CD4-positive, alpha-beta T cell treated with Interleukin-6 at 100 ng/mL for 8 hours (primary cell): ENCODE measurements at places on chromosomes 1 and 21.

DNA sequence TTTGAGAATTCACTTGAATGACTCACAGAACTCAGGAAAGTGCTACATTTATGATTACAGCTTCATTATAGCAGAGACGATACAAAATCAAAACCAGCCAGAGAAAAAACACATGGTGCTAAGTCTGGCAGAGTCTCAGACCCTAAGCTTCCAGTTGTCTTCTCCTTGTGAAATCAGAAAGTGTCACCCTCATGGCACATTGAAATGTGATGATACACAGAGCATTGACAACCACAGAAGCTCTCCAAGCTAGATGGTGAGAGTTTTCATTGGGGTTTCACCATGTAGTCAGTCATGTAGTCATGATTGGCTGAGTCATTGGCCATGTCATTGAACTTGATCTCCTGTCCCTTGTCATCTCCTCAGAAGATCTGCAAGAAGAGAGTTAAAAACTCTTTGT is 526.6 kb downstream of the MRPL39 start:
- DNase-seq, result no peak

DNA sequence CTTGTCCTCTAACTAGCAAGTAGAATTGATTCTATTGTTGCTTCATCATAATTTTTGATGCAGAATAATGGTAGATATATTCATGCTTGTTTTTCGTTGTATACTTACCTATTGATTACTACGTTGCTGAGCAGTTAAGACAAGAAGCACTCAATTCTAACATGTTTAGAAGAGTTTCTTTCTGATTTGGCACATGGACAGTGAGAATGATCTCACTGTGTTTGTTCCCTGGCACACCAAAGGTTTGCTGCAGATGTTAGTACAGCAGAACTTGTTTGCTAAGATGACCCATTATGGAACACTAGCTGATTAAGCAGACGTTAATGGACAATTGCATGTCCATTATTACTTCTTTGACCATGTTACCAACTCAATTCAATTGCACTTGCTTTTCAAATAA is 184.7 kb upstream of the SGIP1 start:
- no peak for DNase-seq

GRCh38 chr1:57672346-57673140 is 248.7 kb upstream of the DAB1 start:
- DNase-seq, result no peak

DNA sequence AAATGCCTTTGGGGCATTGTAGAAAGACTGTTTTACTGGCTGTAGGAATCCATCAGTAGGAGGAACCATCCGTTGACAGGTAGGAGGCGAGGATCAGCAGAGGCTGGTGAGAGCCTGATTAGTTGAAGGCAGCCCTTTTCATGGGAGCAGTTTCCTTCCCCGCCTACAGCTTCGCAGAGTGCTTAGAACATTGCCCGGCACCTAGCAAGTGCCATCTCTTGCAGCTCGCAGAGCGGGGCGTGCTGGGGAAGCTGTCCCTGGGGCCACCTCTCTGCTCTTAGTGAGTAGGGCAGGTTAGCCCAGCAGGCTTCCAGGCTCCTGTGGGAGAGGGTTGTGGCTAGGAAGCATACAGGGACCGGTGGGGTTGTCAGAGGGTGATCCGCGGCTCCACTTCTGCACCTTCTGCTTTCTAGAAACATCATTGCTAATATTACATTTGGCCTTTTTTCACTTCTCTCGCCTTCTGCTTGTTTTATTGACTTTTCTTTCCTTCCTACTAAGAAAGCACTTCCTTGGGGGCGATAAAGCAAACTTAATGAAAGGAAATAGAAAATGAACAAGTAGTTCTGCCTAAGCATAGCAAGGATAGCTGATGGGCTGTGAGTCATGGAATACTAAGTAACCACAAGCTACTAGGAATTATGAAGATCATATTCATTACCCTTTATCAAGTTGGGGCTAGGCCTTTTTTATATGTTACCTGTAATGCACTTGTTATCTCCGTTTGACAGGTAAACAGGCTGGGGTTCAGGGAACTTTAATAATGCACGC is 176.7 kb downstream of the GALNT2 start:
- no peak for DNase-seq

- no peak for DNase-seq
Observed at GRCh38 chr1:207318072-207318619, 3.3 kb upstream of the CD55 start.

DNA sequence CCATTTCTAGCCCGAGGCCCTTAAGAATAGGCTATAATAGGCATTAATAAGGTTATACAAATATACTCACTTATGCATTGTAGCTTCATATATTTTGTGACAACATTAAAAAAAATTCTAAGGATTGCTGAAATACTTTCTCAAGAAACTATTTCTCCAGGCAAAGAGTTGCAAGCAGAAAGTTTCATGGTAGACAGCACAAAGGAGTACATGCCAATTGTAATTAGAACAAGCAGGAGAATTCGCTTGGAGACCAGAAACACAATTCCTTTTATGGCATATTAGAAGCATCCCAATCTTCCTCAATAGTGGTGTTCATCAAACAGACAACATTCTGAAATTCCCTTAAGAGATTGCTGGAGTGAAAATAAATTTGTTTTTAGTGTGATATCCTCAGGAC is 122.8 kb downstream of the CRB1 start:
- DNase-seq, result no peak

GRCh38 chr1:17582124-17582774 is 42.8 kb downstream of the ARHGEF10L start:
- DNase-seq, result no peak

GRCh38 chr1:61953076-61953789 is 211.0 kb downstream of the PATJ start:
- DNase-seq, result no peak

DNA sequence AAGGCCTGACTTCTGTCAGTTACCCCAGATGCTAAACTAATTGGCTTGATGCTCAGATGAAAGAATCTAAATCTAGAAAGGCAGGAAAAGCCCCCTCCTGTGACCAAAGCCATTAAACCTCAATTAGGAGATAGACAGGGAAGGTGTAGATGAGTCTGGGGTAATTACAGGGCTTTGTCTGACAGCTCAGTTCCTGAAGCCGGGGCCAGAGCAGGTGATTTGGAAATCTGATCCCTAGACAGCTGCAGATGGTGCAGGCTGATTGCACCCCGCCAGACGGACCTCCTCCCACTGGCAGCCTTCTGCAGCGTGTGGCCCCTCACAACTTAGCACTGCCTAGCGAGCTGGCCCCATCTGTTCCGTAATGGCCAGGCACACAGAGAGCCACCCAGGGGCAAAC is 395.1 kb downstream of the HLX start:
- no peak for DNase-seq

DNA sequence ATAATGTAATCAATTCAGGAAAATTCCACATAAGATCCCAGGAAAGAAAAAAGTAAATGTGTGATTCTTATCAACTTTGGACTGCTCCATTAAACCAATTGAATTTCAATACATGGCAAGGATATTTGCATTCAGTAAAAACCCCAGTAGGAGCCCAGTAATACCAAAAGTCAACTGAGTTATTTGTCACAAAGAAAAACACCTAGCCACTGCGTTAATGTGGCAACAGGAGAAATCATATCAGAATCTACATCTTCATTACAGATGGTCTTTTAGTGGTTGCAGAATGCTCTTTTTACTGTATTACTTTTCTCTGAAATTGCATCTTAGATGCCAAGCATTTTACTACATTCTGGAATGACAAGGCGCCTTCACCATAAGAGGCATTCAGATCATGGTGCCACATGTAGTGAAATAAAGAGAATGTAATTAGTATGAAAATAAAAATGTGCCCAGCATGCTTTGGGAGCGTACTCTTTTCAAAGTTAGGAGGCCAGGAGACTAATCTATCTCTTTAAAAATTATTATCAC is 180.7 kb downstream of the PATJ start:
- no peak for DNase-seq

- no peak for DNase-seq
Observed at GRCh38 chr1:180842491-180843275, 70.0 kb upstream of the KIAA1614 start.

DNA sequence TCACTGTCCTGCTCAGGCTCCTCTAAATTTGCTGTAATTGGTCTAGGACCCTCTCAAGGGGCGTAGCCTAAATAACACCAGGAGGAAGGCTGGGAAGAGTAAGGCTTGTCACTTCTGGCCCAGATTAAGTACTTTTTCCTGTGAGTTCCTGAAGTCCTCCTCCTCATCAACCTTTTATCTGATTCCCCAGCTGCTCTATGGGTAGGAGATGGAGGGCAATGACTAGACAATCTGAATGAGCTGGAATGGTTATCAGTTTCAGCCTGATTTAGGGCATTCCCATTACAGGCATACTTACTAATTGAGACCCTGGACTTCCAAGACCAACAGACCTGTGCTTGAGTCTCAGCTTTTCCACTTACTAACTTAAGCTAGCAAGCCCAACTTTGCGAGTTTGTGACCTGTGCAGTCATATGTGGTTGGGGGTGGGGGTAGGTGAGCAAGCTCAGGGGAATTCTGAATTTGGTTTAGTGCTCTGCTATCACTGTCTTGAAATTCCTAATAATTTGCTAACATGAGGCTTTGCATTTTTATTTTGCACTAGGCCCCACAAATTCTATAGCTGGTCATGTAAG is 18.0 kb upstream of the FGGY start:
- no peak for DNase-seq

GRCh38 chr1:166884971-166885370 is 8.9 kb upstream of the TADA1 start:
- no peak for DNase-seq

GRCh38 chr1:35668506-35668905 is 27.2 kb upstream of the PSMB2 start:
- DNase-seq, result no peak

DNA sequence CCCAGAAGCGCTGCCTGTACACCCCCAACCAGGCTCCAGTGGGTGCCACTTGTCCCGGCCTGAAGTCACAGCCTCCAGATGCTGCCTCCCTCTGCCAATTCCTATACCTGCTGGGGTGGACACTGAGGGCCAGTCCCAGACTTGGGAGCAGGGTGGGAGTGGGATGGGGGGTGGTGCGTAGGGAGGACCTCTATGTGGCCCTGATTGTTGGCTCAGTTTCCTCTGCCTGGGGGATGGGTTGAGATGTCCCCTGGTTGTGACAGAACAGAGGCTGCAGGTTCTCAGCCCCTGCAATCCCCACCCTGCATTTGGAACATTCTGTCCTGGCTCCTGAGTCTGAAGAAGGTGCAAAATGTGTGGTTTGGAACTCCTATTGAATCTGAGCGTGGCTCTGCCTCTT is 27.2 kb downstream of the RAB7B start:
- DNase-seq, result no peak

GRCh38 chr21:31162827-31163226 is 124.6 kb upstream of the KRTAP19-8 start:
- no peak for DNase-seq

- no peak for DNase-seq
Observed at GRCh38 chr1:184399192-184399847, 12.5 kb downstream of the C1orf21 start.

DNA sequence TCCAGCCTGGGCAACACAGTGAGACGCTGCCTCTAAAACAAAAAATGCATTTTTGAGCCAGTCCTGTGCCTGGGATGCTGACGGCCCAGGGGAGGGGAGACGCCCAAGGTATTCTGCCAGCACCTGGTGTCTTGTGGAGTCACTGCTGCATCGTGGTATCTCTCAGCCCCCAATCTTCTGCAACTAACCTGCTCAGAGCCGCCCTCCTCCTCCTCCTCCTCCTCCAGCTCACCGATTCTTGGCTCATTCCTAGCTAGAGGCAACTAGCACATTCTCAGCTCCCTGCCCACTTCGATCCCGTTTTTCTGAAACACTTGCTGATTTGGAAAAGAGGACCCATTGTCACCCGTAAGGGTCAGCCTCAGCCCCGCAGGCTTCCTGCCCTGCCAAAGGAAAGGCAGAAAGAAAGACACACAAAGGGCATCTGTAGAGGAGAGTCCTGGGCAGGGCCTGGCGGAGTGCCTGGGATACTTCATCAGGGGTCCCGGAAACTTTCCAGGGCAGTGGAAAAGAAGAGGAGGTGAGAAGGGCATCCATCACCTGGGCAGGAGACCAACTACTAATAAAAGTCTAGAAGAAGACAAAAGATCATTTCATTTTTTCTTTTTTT is 20.7 kb downstream of the GPR157 start:
- DNase-seq, result no peak

- no peak for DNase-seq
Observed at GRCh38 chr1:232851532-232851931, 46.3 kb downstream of the MAP10 start.

DNA sequence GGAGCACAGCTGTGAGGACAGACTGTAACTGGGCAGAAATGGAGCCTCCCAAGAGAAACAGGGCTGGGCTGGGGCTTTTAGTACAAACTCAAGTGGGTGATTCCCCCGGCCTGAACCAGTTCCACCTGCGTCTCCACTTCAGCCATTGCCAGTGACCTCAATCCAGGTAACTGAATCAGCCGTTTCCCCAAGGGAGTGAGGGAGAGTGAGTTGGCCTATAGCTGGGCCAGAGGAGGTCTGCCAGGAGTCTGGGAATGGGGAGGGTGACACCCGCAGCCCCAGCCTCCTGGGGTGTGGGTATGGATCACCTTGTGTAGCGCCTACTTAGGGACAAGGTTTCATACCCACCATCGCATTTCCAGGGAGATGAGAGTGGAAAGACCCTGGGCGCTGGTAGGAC is 8.5 kb downstream of the SLC26A9 start:
- no peak for DNase-seq

DNA sequence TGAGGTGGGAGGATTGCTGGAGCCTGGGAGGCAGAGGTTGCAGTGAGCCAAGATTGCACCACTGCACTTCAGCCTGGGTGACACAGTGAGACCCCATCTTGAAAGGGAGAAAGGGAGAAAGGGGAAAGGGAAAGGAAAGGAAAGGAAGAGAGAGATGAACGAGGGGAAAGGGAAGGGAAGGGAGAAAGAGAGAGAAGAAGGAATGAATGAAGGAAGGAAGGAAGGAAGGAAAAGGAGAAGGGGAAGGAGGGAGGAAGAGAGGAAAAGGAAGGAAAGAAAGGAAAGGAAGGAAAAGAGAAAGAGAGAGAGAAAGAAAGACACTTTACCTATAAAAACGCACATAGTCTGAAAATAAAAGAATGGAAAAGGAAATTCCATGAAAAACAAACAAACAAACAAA is 18.0 kb downstream of the ZNF695 start:
- no peak for DNase-seq

DNA sequence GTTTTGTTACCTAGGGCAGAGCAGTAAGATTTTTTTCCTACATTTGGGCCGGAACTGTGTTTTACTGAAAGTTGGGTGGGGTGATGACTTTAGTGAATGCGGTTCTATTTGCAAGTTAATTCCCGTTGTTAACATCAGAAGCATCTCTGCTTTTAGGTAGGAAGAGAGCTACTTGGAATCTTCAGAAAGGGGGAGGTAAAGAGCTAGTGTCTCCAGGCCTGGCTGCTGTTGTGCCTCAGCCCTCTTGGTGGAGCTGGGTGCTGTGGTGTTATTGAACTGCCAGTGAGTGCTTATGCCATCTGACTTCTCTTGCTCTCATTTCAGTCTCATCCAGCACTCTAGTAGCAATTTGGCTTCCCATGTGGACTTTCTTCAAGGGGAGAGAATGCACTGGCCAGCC is 3.4 kb downstream of the KDM4A start:
- no peak for DNase-seq

GRCh38 chr21:41431788-41432548 is 5.9 kb downstream of the MX1 start:
- no peak for DNase-seq
